ENCODE measurements at places on chromosomes 5 and 9.

- DNase-seq = no peak
Observed at GRCh38 chr5:72848474-72849428, 32.3 kb downstream of the TNPO1 start.

DNA sequence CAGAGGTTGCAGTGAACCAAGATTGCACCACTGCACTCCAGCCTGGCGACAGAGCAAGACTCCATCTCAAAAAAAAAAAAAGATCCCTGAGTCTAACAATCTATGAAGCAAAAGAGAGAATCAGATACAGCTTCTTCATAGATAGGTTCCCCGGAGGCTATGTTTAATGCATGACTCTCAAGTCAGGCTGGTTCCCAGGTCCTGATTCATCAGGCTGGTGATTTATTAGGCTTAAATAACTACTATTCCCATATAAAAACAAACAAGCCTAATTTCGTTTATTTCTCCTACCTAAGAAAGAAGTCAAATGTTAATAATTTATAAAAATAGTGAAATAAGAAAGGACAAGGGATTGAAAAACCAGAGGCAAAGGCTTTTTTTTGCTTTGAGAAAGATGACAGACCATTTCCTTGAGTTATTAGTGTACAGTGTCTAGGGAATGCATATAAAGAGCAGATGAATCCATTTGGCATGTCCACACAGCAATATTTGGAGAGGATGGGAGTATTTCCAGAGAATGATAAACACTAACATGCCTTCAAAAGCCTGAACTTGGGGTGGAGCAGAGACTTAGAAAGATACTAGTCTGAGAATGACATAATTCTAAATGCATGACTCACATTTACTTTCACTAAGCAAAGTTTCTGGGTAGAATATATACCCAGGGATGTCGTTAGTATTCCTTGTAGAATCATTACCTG is 115.3 kb downstream of the NREP start:
- DNase-seq = no peak

DNA sequence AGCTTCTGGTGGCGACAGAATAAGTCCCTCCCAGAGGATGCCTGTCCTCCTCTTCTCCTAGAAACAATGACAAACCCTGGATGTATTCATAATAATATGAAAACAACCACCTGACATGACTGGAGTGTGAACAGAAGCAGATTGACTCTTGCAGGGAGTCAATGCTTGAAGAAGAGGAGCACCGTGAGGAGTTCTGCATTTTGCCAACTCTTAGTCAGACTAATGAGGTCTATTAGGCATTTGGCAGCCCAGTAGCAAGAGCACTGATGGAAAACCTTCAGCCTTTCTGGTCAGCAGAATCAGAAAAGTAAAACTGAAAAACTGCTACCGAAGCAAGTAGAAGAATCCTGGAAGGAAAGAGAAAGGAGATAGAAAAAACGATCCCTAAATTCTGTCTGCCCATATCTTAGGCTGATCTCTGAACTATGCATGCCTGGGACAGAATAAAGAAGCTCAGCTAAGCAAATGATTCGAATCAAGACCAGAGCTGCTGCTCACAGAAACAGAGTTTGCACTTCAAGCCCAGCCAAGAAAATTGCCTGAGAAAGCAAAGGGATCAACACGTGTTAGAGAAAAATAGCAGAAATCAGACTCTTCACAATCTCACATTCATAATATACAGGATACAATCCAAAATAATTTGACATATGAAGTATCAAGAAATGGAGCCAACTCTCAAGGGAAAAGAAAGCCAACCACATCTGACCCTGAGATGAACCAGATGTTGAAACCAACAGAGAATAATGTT is 69.5 kb upstream of the OSMR start:
- DNase-seq = peak; percentile 16

GRCh38 chr5:158845941-158846340 is 253.8 kb downstream of the EBF1 start:
- no peak for DNase-seq

DNA sequence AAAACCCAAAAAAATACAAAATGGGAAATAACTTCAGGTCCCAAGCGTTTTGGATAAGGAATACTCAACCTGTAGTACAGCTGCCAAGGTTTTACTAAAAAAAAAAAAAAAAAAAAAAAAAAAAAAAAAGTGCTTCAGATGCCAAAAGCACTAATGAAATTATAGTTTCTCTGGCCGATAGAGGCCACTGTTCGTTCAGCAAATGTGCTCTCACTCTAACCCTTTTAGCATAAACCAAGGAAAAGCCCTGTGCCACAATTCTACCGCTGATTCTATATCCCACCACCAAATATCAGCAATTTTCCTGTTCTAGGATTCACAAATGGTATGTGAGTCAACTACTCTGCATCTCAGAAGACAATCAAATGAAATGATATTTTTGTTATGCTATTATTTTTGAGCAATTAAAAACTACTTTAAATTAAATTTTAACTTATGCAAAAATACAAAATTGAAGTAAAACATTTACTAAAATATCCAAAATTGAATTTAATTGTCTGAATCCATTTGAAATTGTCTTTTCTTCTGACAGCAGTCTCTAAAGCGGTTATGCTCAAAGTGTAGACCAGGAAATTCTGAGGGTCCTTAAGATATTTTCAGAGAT is 79.8 kb downstream of the RICTOR start:
- DNase-seq = peak; percentile 40

DNA sequence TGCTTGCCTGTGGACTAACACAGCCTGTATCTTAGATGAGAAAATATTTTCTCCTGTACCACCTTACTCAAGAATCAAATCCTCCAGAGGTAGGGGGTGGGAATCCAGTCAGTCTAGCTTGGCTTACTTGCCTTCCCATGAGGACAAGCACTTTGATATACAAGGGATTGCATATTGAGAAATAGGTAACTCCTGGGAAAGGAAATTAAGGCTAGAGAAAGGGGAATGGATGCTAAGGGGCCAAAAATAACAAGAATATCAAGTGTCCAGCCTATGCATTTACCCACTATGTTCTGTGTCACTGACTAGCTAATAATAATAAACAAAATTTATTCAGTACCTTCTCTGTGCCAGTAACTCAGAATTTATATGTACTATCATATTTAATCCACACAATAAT is 21.4 kb upstream of the SNX2 start:
- DNase-seq = no peak

- no peak for DNase-seq
Observed at GRCh38 chr5:74550927-74551326, 89.6 kb downstream of the ENC1 start.

- no peak for DNase-seq
Observed at GRCh38 chr5:106587-106986, 14.6 kb downstream of the PLEKHG4B start.

GRCh38 chr5:39489263-39489662 is 64.5 kb upstream of the DAB2 start:
- no peak for DNase-seq

GRCh38 chr5:77486344-77486962 is 5.7 kb downstream of the WDR41 start:
- DNase-seq = no peak

DNA sequence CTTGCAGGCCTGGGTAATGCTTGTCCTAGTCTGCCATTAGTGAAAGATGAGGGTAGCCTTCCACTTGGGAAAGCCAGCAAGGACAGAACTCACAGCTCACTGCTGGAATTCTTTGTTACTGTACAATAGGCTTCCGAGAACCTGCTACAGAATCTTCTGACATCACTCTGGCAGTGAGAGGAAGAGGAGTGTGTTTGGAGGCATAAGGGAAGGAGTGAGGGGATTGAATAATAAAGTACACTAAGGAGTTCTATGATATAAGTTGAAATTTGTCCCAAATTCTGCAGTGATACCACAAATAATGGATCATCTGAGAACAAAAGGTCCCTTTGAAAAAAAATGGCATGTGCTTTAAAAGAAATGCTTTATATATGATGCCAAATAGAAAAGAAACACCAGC is at the start of gene SPATA9:
Gene SPATA9 (minus strand): TSS at position 101 of the 400 bp plus-strand sequence. CDS start 137 bp downstream, outside the sequence.
- no peak for DNase-seq

- DNase-seq = no peak
Observed at GRCh38 chr5:347712-348284, 26.3 kb downstream of the AHRR start.

GRCh38 chr5:171418982-171419687 is at the start of gene FGF18:
TSS of gene FGF18 (plus strand) at chr5:171419647. CDS start at chr5:171420200, 553 bp downstream.
- DNase-seq = no peak

DNA sequence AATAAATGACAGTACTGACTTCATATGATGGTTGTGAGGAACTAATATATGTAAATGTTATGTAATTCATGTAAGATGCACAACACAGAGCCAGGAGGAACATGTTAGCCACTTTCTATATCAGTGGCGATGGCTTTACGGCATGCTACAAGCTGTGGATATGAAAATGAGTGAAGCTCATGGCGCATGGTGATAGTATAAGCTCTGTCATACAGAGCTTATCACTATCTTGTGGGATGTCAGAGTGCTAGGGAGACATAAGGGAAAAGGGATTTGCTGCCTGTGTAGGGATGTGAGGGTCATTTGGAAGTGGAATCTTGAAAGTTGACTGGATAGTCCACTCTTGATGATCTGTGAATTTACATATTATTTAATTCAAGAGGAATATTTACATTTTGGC is 13.6 kb downstream of the CPEB4 start:
- no peak for DNase-seq

GRCh38 chr5:22693121-22693520 is 160.0 kb downstream of the CDH12 start:
- no peak for DNase-seq

GRCh38 chr5:176822041-176822792 is 11.9 kb downstream of the UNC5A start:
- DNase-seq = no peak

- DNase-seq = no peak
Observed at GRCh38 chr5:98975682-98976407, 47.0 kb upstream of the CHD1 start.

GRCh38 chr5:53326424-53327153 is 153.8 kb upstream of the FST start:
- DNase-seq = no peak

- no peak for DNase-seq
Observed at GRCh38 chr9:125963932-125964331, 216.8 kb downstream of the PBX3 start.

DNA sequence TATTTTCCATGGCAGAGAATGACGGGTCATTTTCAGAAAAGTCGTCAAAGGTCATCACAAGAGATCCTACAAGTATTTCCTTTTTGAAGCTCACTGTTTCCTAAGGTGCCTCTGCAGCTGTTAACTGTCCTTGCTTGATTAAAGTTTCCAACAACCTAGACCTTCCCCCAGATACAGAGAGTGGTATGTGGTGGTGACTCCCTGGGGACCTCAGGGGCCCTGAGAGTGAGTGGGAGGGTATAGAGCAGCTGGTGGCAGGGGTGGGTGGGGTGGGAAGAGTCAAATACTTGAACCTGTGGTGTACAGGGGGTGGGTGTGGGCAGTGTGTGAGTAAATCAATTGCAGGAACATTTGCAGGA is 1.6 kb upstream of the CD72 start:
- DNase-seq = no peak

- DNase-seq = no peak
Observed at GRCh38 chr9:126330536-126330935, 3.9 kb downstream of the MVB12B start.

DNA sequence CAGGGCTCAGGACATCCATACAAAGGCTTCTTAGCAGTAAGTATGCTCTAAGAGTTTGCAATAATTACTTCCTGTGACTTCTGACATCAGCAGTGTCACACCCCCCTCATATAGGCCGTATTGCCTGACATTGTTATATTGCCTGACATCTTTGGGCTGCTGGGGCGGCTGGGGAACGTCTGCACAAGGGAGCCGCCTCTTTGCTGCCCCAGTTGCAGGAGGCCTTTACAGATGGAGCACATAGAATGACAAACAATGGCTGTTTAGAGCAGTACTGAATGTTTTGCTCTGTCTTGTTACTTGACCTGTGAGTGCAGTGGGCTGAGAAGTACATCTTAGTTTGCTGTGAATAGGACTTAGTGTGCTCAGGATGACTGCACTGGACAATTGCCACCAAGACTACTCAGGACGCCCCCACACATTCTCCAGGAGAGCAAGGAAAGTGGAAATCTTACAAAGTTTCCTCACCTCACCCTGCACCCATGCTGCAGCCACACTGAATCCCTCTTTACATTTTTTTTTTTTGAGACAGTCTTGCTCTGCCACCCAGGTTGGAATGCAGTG is 65.4 kb upstream of the SPOCK1 start:
- peak; percentile 35 for DNase-seq

- no peak for DNase-seq
Observed at GRCh38 chr9:73229543-73229942, 77.9 kb downstream of the ANXA1 start.

- no peak for DNase-seq
Observed at GRCh38 chr9:127847178-127847510, 7.3 kb downstream of the ENG start.
